ENCODE measurements at places on chromosomes 1 and 21.

DNA sequence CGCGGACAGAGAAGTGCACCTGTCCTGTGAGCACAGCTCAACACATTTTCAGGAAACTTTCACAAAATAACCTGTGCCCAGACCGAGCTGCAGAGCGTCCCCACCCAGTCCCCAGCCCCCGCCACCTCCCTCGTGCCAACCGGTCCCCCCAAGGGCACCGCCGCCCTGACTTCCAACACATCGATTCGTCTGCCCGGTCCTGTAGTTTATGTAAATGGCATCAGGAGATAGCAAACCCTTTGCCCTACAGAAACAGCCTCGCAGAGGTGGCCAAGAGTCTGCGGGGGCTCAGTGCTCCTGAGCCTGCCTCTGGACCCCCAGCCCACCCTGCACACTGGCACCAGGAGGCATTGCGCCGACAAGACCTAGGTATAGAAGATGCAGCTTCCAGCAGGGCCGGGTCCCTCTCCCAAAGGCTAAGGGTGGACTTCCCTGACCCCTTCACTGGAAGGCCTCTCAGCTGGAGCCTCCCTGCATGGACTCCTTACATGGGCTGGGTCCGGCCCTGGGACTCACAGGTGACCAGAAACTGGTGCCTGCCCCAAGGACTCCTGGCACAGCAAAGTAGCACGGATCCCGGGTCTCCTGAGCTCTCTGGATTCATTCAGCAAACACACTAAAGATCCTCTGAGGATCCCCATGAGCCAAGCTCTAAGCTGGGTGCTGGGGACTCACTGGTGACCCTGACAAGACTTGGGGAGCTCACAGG lies 6.6 kb upstream of the PLEKHG5 start:
- DNase-seq, result no peak

DNA sequence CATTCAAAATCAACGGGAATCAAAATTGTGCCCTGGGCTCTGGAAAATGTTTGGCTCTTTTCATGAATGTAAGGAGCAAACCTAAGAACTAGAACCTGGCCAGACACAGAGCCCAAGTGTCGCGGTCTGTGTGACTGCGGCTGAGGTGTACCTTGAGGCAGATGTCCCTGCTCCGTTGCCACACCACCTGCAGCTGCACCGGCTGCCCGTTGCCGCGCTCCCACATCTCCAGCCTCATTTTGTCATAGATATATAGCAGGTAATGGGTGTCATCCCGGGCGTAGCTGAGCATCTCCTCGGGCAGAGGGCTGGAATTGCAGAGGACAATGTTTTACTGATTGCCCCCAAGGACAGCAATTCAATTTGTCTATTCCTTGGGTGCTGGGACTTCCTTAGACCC lies 18.7 kb downstream of the EXOSC10 start:
- DNase-seq, result no peak

- DNase-seq, result no peak
These were observed 119.0 kb downstream of the PDE4B start for GRCh38 chr1:65911679-65912078.

DNA sequence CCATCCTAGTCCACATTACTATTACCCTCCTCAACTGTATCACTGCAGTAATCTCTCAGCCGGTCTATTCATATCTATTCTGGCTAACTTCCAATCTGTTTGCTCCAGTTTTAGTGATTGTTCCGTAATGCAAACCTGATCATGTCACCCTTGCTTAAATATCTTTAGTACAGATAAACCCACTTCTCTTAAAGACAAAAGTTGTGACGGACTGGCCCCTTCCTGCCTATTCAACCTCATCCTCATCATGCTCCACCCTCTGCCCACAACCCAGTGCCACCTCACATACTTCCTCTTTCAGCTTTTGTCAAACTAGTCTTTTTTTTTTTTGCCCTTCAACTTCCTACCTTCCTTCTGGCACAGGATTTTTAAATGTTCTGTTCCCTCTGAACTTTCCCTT lies 2.8 kb upstream of the C1orf162 start:
- DNase-seq, result no peak

DNA sequence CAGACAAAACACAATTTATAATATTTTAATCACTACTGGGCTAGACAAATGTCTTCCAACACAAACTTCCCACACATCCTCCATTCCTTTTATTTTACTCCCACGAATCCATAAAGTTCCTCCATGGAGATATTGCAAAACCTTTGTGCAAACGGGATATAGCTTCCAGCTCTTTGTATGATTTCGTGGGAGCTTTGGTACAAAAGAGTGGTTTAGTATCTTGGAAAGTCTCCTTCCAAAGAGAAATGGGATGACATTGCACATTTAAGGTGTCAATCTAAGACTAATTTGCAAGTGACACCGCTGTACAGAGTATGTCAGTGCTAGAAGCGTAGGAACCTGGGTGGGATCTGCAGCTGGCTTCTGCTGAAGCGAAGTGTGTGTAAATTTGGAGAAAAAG lies 455.2 kb upstream of the RUNX1 start:
- no peak for DNase-seq

GRCh38 chr1:83131692-83131955 lies 867.3 kb downstream of the TTLL7 start:
- no peak for DNase-seq

GRCh38 chr1:161905269-161905884 lies 118.3 kb downstream of the OLFML2B start:
- DNase-seq, result no peak

DNA sequence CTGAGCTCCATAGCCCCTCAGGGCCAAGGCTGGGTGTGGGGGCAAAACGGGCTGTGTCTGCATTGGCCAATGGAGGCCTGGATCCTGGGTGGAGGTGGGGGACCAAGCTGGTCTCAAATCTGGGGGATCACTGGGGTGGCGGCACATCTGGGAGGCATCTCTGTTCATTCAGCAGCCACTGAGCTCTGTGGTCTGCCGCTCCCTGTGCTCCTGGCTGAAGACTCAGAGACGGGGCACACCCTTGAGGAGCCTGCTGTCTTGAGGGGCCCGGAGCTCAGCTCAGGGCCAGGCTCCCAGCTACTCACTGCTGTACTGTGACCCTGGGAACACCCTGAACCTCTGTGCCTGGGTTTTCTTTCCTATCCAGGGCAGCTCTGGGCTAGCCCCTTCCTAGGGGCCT lies 90.3 kb upstream of the WNT4 start:
- DNase-seq, result no peak

GRCh38 chr1:55064071-55064581 lies 24.8 kb downstream of the PCSK9 start:
- no peak for DNase-seq

- DNase-seq, result peak; percentile 23
These were observed 8.9 kb downstream of the BSND start for GRCh38 chr1:55007625-55008024.

GRCh38 chr1:201632364-201632952 lies 93.5 kb downstream of the NAV1 start:
- no peak for DNase-seq

DNA sequence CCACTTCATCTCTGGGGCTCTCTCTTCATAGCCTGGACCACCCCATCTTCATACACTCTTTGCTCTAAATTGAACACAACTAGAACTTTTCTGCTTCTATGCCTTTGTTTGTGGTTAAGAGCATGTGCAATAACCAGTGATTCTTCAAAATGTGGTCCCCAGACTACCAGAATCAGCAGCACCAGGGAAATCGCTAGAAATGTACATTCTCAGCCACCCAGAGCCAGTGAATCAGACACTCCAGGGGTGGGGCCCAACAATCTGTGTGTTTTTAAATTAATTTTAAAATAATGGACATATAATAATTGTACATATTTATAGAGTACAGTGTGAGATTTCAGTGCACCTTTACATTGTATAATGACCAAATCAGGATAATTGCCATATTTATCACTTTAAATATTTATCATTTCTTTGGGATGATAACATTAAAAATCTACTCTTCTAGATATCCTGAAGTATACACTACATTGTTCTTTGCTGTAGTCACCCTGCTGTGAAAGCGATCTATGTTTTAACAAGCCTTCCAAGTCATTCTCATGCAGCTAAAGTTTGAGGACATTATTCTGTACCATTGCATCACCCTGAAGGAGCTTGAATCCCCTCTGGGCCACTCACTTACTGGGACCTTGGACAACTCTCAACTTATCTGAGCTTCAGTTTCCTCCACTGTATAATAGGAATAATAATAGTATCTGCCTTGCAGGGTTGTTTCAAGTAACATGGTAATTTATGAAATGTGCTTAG lies 10.8 kb downstream of the GRHL3 start:
- DNase-seq, result peak; percentile 24
